Frontal cortex (tissue), 4 donors: ENCODE measurements at places on chromosomes 11 and 22.

GRCh38 chr11:6328321-6328720, 8.0 kb upstream of the CAVIN3 start:
- no peak for DNase-seq

DNA sequence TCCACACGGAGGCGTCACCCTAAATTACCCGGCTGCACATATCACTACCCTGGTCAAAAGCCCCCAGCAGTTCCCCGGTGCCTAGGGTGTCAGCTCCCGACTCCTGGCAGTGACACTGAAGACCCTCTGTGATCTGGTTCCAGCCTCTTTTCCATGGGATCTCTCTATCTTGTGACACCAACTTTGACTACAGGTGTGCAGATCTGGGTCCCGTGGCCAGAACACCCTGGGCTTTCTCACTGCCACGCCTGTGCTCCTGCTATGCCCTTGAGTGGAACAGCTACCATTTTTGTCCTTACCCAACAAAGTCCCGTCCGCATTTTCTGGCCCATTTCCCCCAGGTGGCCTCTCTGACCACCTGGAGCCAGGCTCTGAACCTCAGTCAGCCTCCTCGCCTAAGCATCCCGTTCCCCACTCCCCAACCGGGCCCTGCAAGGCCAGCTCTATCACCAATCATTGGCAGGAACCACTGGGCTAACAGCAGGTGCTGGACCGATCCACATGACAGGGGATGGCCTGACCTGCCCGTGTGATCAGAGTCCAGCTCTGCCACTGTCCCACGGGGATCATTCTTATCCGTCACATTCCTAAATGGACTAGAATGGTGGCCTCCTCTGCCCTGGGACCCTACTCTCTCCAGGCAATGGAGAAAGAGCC, 20.7 kb upstream of the CBX7 start:
- no peak for DNase-seq

GRCh38 chr11:76798671-76799065, 15.5 kb downstream of the TSKU start:
- no peak for DNase-seq

- no peak for DNase-seq
Observed at GRCh38 chr11:68202165-68202564, 10.9 kb downstream of the KMT5B start.

DNA sequence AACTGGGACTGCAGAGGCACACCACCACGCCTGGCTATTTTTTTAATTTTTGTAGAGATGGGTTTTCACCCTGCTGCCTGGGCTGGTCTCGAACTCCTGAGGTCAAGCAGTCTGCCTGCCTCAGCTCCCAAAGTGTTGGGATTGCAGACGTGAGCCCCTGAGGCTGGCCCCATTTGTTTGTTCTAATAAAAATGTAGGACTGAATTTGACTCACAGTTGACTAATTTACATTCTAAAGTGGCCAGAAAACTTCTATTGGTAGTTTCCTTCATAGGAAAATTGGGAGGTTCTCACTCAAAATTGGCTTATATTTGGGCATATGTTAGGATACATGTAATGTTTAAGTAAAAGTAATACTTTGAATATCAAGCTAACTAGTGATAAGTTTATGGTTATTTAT, 35.0 kb downstream of the PPFIA1 start:
- DNase-seq, result no peak

DNA sequence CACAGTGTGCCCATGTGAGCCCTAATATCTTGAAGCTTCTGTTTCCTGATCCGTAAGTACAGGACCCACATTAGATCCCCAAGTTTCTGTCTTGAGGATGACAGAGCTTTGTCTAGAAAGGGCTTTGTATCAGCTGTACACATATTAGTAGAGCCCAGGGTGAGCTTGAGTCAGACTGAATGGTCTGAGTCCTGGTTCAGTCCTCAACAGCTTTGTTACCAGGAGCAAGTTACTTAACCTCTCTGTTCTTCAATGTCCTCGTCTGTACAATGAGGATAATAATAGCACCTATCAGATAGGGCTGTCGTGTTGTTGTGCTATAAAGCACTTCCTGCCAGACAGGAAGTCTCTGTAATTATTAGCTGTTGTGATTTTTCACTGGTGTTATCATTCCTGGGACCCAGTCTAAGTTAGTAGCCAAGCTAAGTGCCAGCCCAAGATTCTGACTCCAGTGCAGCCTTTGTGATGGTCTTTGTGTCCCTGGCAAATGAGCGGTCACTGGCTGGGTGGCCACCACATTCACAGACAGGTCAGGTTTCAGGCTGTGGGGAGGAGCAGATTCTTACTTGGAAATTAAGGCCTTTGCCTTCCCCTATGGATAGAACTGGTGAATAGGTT, 6.8 kb downstream of the TOM1 start:
- DNase-seq, result no peak
